ENCODE measurements at places on chromosomes 7 and 10.

DNA sequence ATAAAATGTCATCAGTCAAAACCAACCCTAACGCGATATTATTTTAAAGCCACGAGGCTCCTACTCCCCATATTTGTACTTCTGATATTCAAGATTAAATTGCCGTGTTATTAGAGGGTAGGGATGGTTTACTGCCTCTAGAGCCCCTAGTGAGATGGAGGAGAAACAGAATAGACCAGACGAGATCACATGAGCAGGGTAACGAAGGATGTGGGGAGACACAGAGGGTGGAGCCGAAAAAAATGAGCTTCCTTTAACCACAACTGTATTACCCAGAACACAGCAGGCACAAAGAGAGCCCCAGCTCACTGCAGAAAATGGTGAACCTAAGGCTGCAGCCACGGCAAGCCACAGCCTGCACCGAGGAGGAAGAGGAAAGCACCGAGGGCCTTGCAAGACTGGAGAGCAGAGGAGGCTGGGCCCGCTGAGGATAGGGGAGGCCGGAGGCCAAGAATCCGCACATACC, 14.3 kb downstream of the ZC3HAV1 start:
- DNase-seq = peak; percentile 17

GRCh38 chr10:16933783-16934182, 116.6 kb upstream of the RSU1 start:
- no peak for DNase-seq

- DNase-seq = no peak
These were observed 199.9 kb downstream of the ARHGAP12 start for GRCh38 chr10:31728698-31729224.

DNA sequence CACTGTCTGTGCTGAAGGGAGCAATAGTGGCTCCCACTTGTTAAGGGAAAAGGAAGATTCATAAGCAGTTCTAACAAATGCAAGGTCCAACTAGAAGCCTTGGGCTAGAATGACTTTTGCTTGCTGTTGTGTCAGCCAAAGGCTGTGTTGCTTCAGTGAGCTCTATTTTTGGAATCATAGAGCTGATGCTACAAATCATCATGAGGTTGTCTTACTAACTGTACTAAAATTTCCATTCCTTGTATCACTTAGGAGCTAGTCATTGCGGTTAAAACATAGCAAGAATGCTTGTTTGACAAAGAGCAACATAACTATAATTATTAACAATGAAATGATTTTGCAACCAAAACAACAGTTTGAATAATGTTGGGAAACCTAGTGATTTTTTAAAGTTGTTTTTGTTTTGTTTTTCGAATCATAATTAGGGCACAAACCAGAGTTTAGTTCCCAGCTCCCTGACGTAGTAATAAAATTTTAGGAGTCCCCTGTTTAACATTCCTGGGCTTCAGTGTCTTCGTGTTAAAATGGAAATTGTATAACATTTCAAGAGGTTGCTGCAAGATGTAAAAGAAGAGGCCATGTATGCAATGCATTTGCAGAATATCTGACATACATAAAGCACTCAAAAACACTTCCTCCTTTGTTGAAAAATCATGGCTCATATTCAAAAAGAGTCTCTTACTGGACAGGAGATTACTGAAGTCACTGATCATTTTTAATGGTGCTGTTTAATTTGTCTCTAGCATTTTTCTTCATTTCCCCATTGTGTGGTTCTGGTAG, 183.4 kb downstream of the MACC1 start:
- no peak for DNase-seq

DNA sequence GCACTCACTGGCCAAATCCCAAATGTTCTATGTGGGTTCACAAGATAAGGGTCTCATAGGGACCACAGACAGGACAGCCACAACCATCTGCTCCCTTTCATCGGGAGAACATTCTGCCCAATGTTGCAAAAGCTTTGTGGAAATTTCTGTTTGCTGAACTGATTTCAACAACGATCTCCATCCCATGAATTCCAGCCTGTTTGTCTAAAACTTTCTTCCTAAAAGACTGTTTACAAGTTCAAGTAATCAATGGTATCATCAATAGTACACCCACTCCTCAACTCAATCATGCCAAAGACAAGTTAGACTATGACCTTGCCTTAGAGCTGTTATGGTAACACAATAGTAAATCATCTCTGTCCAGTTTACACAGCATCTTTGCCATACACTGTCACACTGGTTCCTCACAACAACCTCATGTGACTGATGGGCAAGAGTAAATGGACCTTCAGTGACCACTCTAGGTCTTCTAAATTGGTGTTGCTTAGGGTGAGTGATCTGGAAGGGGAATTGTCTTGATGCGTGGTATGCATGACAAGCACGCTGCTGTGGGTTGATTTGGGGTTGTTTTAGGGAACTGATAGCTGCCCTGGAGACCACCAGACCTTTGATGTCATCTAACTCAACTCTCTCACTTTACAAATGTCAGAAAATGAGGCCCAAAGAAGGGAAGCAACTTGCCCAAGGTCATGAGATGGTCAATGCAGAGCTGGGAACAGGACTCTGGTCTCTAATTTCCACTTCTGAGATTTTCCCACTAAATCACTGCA, 95.1 kb downstream of the PPP1R3C start:
- no peak for DNase-seq

- DNase-seq = no peak
These were observed 1.5 kb downstream of the RGS10 start for GRCh38 chr10:119541046-119541445.

DNA sequence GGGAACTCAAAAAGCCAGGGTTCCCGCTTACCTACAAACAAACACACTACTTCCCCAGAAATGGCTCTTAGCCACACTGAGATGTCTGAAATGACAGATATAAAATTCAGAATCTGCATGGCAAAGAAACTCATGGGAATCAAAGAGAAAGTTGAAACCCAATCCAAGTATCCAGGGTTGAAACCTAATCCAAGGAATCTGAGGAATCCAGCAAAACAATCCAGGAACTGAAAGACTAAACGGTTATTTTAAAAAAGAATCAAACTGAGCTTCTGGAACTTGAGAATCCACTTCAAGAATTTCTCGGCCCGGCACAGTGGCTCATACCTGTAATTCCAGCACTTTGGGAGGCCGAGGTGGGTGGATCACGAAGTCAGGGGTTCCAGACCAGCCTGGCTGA, 568.8 kb downstream of the POM121L12 start:
- DNase-seq = no peak

DNA sequence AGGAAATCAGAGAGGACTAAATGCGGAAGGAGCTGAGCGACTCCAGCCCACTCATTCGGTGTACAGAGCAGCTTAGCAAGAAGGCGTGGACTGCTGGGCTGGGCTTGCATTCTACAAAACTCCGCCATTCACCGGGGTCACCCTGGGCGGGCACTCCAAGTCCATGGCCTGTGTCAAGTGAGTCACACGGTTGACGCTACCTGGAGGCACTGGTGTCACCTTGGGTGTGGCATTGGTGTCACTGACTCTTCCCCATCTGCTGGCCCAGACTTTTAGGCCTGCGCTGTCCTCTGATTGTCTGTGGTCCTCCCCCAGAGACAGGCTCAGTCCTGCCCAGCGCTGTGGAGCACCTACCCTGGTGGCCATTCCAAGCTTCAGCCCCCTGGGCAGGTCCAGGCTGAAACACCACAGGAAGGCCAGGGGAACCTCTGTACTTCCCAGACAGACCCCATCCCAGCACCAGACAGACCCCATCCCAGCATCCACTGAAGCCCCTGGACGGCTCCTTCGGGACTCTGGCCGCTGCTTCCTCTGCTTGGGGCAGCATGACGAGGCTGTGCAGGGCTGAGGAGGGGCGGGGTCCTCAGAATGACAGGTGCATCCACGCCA, 30.6 kb upstream of the CNPY1 start:
- no peak for DNase-seq

Measured in NCI-H2107 (cell line).